ENCODE measurements at places on chromosomes 6 and 20.

- no peak for DNase-seq
Observed at GRCh38 chr20:19519466-19519865, 238.6 kb upstream of the RIN2 start.

- DNase-seq, result no peak
Observed at GRCh38 chr20:57301026-57301425, 28.6 kb upstream of the SPO11 start.

DNA sequence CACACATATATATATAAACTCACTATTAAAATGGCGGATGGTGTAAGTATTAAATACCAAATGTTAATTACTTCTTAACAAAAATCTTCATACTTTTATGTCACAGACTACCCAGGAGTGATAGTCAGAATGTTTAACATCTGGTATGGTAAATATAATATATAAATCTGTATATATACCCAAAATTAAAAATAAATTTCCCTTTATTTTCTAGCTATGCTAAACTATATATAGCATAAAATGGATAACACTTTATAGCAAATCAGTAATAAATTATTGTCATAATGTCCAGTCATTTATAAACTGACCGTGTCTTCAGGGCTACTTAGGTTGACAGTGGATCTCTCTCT lies 37.1 kb downstream of the GSTA2 start:
- DNase-seq, result no peak

- DNase-seq, result no peak
Observed at GRCh38 chr20:63706852-63707557, 771 bp downstream of the ARFRP1 start.

- peak; percentile 28 for DNase-seq
Observed at GRCh38 chr6:163260111-163260895, 154.2 kb upstream of the QKI start.

All from astrocyte of the cerebellum (primary cell).